ENCODE measurements at places on chromosomes 1 and 21. TPM values are rescaled to one million over a fixed set of nuclear protein-coding genes. Genes with fewer than 3 reads are reported as not detected.
A peak's percentile ranks its signal among the peaks of the same experiment; 100 is the strongest.

- no peak for DNase-seq
- H3K36me3 ChIP-seq, result peaks cover 58% of the 10 kb centered on the region
- H3K27me3 ChIP-seq, result no peaks in the 10 kb centered on the region
- H3K27ac ChIP-seq, result peak overlapping the region; percentile 69
- H3K4me1 ChIP-seq, result peaks cover 41% of the 10 kb centered on the region
Observed at GRCh38 chr1:42979036-42979430, 20.4 kb upstream of the SLC2A1 start.

GRCh38 chr1:228445843-228446650 is 29.4 kb upstream of the TRIM17 start:
- DNase-seq, result peak; percentile 77
- H3K4me1 ChIP-seq, result peaks cover 16% of the 10 kb centered on the region
- H3K27ac ChIP-seq, result no peak overlapping the region
- no peaks in the 10 kb centered on the region for H3K36me3 ChIP-seq

GRCh38 chr1:170727963-170728362 is 64.0 kb downstream of the PRRX1 start:
- H3K36me3 ChIP-seq, result no peaks in the 10 kb centered on the region
- no peak overlapping the region for H3K27ac ChIP-seq
- no peaks in the 10 kb centered on the region for H3K4me1 ChIP-seq
- peaks cover 3% of the 10 kb centered on the region for H3K27me3 ChIP-seq
- DNase-seq, result no peak

GRCh38 chr1:53063744-53064515 is 1.9 kb downstream of the PODN start:
- H3K27me3 ChIP-seq, result peaks cover 66% of the 10 kb centered on the region
- 0 out of 2 replicates have a peak, but pooled peaks cover 5% of the 10 kb centered on the region for H3K4me1 ChIP-seq
- H3K4me3 ChIP-seq, result peak overlapping the region; percentile 72
- H3K36me3 ChIP-seq, result no peaks in the 10 kb centered on the region
- peak; percentile 6 for DNase-seq
- H3K27ac ChIP-seq, result no peak overlapping the region

DNA sequence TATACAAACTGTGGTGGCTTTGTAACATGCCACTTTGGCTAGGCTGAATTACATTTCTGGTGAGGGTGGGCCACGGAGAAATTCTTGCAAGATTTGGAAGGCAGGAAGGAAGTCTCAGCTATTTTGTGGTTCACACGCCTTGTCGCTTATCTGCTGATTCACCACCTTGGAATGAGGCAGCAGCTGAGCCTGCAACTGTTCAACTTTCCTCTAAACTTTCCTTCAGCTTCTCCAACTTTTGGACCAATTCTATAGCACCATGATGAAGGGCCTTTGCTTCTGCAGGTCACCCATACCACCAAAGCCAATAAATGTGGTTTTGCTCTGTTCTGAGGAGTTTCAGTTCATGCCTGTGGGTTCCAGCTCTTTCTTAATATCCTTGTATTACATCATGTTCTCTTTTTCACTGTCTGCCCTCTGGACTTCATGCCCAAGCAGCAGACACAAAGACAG is 337.6 kb upstream of the SNX7 start:
- H3K4me1 ChIP-seq, result peaks cover 20% of the 10 kb centered on the region
- H3K36me3 ChIP-seq, result no peaks in the 10 kb centered on the region
- H3K27me3 ChIP-seq, result no peaks in the 10 kb centered on the region
- no peak overlapping the region for H3K4me3 ChIP-seq

DNA sequence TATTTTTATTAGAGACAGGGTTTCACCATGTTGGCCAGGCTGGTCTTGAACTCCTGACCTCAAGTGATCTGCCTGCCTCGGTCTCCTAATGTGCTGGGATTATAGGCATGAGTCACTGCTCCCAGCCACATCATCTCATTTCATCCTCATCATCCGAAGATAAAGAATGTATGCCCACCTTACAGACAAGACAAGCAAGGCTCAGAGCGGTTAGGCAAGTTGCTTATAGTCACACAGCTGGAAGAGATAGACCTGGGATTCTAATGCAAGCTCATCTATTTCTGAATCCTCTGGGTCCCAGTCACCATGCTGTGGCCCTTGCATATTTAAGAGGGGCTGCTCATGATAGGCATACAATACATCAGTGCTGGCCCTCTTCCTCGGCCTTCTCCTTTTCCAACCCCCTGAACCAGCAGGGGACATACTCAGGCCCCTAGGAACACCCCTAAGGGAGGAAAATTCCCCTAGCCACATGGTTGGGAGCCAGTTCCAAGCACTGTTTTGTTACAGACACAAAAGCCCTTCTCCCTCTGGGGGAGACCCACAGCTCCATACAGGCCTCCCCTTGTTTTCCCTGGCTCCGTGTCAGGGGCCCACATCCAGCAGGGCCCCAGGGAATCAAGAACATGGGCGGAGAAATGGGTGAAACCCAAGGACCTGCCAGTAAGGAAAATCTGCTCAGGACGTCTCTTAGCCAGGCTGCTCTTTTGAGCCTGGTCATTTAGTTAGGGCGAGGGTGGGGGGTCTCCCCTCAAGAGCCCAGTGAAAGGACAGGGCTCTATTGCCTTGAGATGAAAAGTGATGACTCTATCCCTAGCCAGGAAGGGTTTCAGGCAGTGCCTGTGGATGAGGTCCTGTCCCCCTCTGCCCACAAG is 6.9 kb downstream of the CSRP1 start:
- H3K27ac ChIP-seq, result peak overlapping the region; percentile 50
- no peak overlapping the region for H3K4me3 ChIP-seq
- DNase-seq, result no peak
- H3K4me1 ChIP-seq, result peaks cover 42% of the 10 kb centered on the region
- no peaks in the 10 kb centered on the region for H3K27me3 ChIP-seq
- H3K36me3 ChIP-seq, result no peaks in the 10 kb centered on the region

- no peaks in the 10 kb centered on the region for H3K36me3 ChIP-seq
- H3K4me1 ChIP-seq, result peaks cover 2% of the 10 kb centered on the region
Observed at GRCh38 chr1:195026792-195027191, 1581.4 kb downstream of the KCNT2 start.

DNA sequence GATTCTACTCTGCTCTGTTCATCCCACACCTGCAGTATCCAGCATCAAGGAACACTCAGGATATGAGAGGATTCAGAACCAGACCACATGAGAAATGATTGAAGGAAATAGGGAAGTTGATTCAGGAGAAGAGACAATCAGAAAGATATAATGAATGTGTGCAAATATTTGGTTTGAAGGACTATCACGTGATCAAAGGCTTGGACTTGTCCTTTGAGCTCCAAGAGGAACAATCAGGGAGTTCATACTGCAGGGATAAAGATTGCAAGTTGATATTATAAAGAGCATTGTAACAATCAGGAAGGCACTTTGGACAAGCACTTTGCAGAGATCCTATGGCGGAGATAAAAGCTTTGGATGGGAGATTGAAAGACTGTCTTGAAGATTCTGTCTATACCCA is 13.9 kb upstream of the PIGM start:
- no peak for DNase-seq
- peaks cover 30% of the 10 kb centered on the region for H3K4me1 ChIP-seq
- H3K27ac ChIP-seq, result no peak overlapping the region

GRCh38 chr1:239816081-239816782 is 275.5 kb upstream of the FMN2 start:
- H3K36me3 ChIP-seq, result no peaks in the 10 kb centered on the region
- DNase-seq, result peak; percentile 52
- H3K4me1 ChIP-seq, result peaks cover 54% of the 10 kb centered on the region
- H3K27ac ChIP-seq, result peak overlapping the region; percentile 75

DNA sequence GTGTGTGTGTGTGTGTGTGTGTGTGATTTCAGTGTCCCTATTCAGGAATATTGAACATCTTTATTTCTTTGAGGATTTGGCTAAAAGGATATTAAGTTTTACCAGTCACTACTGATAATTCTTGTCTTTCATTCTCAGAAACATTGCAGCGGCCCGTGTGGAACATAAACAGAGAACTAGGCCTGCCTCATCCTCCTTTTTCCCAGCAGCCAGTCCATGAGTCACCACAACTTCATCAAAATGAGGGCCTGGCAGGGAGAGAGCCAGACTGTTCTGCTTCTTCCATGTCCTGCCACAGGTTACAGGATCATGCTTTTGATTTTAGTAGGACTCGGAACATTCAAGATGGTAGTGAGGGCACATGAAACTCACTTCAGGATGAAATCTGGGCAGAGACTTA is 50.7 kb downstream of the LRIG2 start:
- peaks cover 80% of the 10 kb centered on the region for H3K36me3 ChIP-seq
- no peak for DNase-seq
- H3K27ac ChIP-seq, result no peak overlapping the region
- H3K4me1 ChIP-seq, result no peaks in the 10 kb centered on the region
- H3K27me3 ChIP-seq, result no peaks in the 10 kb centered on the region

GRCh38 chr1:85224734-85225623 is 24.2 kb upstream of the SYDE2 start:
- peak; percentile 70 for DNase-seq
- H3K4me1 ChIP-seq, result peaks cover 46% of the 10 kb centered on the region
- H3K27me3 ChIP-seq, result no peaks in the 10 kb centered on the region
- no peaks in the 10 kb centered on the region for H3K36me3 ChIP-seq

GRCh38 chr1:170545476-170545875 is 13.5 kb downstream of the GORAB start:
- H3K27ac ChIP-seq, result no peak overlapping the region
- peaks cover 74% of the 10 kb centered on the region for H3K36me3 ChIP-seq
- no peaks in the 10 kb centered on the region for H3K27me3 ChIP-seq
- no peak overlapping the region for H3K4me3 ChIP-seq
- H3K4me1 ChIP-seq, result no peaks in the 10 kb centered on the region
- DNase-seq, result no peak

DNA sequence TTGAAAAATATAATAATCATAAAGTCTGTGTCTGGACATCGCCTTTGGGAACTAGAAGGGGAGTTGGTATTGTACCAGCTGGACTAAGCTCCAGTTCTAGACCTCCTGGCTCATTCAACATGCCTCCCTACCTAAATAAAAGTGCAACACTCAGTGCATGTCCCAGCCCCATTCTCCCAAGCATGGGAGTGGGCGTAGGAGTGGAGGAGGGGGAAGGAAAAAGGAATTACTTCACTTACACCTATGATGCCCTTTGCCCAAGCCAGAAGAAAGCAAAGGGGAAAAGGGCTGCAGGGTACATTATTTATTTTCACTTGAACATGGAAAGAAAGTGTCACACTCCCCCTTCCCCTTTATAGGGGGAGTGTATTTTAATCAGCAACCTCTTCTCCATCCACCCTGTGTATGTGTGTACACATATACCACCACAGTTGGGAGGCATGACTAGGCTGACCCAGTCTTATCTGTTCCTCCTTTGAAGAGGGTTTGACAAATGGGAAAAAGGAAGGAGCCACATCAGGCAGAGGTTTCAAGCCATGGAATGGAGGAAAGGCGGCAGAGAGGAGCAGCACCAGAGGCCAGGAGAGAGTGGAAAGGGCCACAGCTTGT is 3.2 kb downstream of the NIT1 start:
- no peak overlapping the region for H3K27ac ChIP-seq
- H3K4me1 ChIP-seq, result peaks cover 20% of the 10 kb centered on the region
- no peak for DNase-seq
- H3K27me3 ChIP-seq, result no peaks in the 10 kb centered on the region
- peaks cover 54% of the 10 kb centered on the region for H3K36me3 ChIP-seq

DNA sequence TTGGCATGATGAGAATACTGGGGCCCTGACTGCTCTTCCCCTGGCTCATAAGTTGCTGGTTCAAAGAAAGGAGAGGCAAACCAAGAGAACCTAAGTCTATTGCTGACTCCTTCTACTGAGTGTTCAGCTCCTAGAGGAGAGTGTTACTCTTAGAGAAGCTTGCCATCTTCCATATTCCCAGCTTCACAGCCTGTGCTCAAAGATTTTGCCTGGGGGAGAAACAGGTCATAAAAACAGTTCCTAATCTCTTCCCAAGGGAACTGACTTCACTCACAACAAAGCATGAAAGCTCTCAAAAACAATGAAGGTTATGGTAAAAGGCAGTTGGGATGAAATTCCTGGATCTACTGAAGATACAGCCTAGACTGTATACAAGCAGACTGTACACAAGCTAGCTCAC is 37.1 kb downstream of the LRRC40 start:
- DNase-seq, result no peak
- H3K4me3 ChIP-seq, result no peak overlapping the region
- peaks cover 5% of the 10 kb centered on the region for H3K4me1 ChIP-seq
- H3K27me3 ChIP-seq, result no peaks in the 10 kb centered on the region

- H3K4me3 ChIP-seq, result peak overlapping the region; percentile 72
- H3K4me1 ChIP-seq, result peaks cover 53% of the 10 kb centered on the region
- DNase-seq, result no peak
- no peak overlapping the region for H3K27ac ChIP-seq
- H3K27me3 ChIP-seq, result peaks cover 23% of the 10 kb centered on the region
Observed at GRCh38 chr1:37473431-37474045, 842 bp upstream of the ZC3H12A start.

DNA sequence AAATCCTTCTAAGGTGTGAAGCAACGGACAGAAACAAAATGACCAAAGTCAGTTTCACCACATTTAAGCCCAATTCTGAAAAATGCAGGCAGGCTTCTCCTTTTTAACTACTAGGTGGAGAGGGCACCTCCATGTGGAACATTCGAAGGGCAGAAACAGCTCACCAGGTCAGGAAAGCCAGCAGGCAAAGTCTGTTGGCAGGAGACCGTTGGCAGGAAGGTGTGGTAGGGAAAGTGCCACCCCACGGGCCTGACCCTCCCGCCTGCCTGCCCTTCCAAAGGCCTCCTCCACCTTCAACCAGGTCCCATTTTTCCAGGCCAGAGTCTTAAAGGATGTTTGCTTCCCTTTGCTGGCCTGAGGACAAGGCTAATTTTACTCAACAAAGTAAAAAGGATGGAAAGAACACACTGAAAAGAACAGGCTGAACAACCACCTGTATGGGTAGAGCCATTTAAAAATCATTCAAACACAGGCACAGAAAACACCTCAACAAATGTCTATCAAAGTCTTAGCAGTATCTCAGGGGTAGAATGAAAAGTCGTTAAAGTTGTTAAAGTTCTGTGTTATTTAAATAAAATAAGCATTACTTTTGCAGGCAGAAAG is 26.4 kb downstream of the CAPZB start:
- H3K36me3 ChIP-seq, result no peaks in the 10 kb centered on the region
- H3K27me3 ChIP-seq, result no peaks in the 10 kb centered on the region
- H3K4me1 ChIP-seq, result peaks cover 88% of the 10 kb centered on the region
- no peak for DNase-seq
- H3K27ac ChIP-seq, result peak overlapping the region; percentile 87

DNA sequence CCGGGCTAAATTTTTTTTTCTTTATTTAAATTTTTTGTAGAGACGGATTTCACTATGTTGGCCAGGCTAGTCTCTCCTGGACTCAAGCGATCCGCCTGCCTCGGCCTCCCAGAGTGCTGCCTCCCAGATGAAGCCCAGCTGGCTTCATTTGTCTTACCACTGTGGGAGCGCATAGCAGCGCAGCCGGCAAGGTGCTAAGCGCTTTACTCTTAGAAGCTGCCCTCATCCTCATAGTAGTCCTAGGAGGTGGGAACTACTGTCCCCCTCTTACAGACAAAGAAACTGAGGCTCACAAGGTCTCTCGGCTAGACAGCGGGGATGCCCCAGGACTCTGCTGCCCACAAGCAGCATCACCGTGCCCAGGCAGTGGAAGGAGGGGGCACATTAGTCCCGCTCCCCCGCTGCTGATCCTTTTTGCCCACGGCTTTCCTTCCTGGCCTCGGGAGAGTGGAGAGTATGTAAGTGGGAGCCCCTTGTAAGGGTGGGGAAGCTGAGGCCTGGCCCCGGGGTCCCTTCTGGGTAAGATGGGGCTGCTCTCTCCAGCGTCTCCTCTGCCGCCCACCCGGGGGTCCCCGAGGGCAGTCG is 726 bp downstream of the TMEM54 start:
- peaks cover 66% of the 10 kb centered on the region for H3K27me3 ChIP-seq
- peak overlapping the region; percentile 69 for H3K4me3 ChIP-seq
- H3K4me1 ChIP-seq, result peaks cover 9% of the 10 kb centered on the region
- H3K36me3 ChIP-seq, result no peaks in the 10 kb centered on the region
- DNase-seq, result no peak

Gene LHX8
- total RNA-seq, result 0.25 TPM

Gene OR2L3
- total RNA-seq, result not detected

Gene GGPS1
- total RNA-seq, result 39.2 TPM

Gene FAM163A
- total RNA-seq, result 0.07 TPM

Gene NBPF6
- not detected for total RNA-seq
